ENCODE measurements at places on chromosomes 7 and 10. TPM values are rescaled to one million over a fixed set of nuclear protein-coding genes. Genes with fewer than 3 reads are reported as not detected.

Gene PTPRZ1
- not detected for total RNA-seq

Gene SP8
- total RNA-seq, result 0.06 TPM

Gene SLC13A1
- total RNA-seq, result not detected

Gene PLXDC2
- total RNA-seq, result 0.06 TPM

Gene GRID2IP
- not detected for total RNA-seq

Gene RNF32
- total RNA-seq, result 1.4 TPM

All from NCI-H460 (cell line).